Purkinje cell (primary cell): ENCODE measurements at places on chromosomes 7 and 10. TPM values are rescaled to one million over a fixed set of nuclear protein-coding genes. Genes with fewer than 3 reads are reported as not detected.

The LFNG gene
- polyA plus RNA-seq, result 0.20 and 0.35 TPM in 2 replicates

The FAM180A gene
- 0.42 TPM in 1 of 2 replicates, not detected in the other for polyA plus RNA-seq

The DPYSL4 gene
- polyA plus RNA-seq, result 2.8 and 3.8 TPM in 2 replicates

The PDZD8 gene
- polyA plus RNA-seq, result 25.8 and 32.3 TPM in 2 replicates

The NEUROD6 gene
- polyA plus RNA-seq, result 0.11 and 21.4 TPM in 2 replicates

The PAX4 gene
- polyA plus RNA-seq, result not detected in 2 replicates

The EBLN1 gene
- polyA plus RNA-seq, result not detected in 2 replicates

The DKK1 gene
- 1.2 TPM in 1 of 2 replicates, not detected in the other for polyA plus RNA-seq

The CLDN3 gene
- polyA plus RNA-seq, result not detected in 2 replicates

The VWDE gene
- 2.6 and 7.3 TPM in 2 replicates for polyA plus RNA-seq

The NODAL gene
- polyA plus RNA-seq, result 0.99 TPM in 1 of 2 replicates, not detected in the other

The OR2A1 gene
- polyA plus RNA-seq, result not detected in 2 replicates

The HOXA7 gene
- not detected in 2 replicates for polyA plus RNA-seq

The H2AZ2 gene
- polyA plus RNA-seq, result 30.1 and 32.7 TPM in 2 replicates

The ADAMTS14 gene
- polyA plus RNA-seq, result not detected in 2 replicates

The ARHGEF5 gene
- polyA plus RNA-seq, result not detected in 2 replicates

The NRCAM gene
- 522 and 550 TPM in 2 replicates for polyA plus RNA-seq

The CHAT gene
- polyA plus RNA-seq, result not detected in 2 replicates

The PKD2L1 gene
- polyA plus RNA-seq, result not detected in 2 replicates

The SP8 gene
- polyA plus RNA-seq, result not detected in 2 replicates

The VWC2 gene
- polyA plus RNA-seq, result 0.50 and 0.67 TPM in 2 replicates

The CPA4 gene
- polyA plus RNA-seq, result not detected in 2 replicates

The CTAGE4 gene
- polyA plus RNA-seq, result not detected in 2 replicates

The CALML5 gene
- not detected in 2 replicates for polyA plus RNA-seq

The MAT1A gene
- polyA plus RNA-seq, result not detected in 2 replicates

The CADPS2 gene
- polyA plus RNA-seq, result 17.2 and 23.2 TPM in 2 replicates

The SLC25A28 gene
- 24.0 and 39.0 TPM in 2 replicates for polyA plus RNA-seq

The LIPJ gene
- polyA plus RNA-seq, result not detected in 2 replicates

The CNPY1 gene
- 3.8 and 13.5 TPM in 2 replicates for polyA plus RNA-seq

The FBXO24 gene
- not detected in 2 replicates for polyA plus RNA-seq

The A1CF gene
- polyA plus RNA-seq, result 0.55 TPM in 1 of 2 replicates, not detected in the other

The CDK14 gene
- polyA plus RNA-seq, result 98.2 and 105 TPM in 2 replicates

The TAS2R4 gene
- 1.1 TPM in 1 of 2 replicates, not detected in the other for polyA plus RNA-seq

The ABLIM1 gene
- polyA plus RNA-seq, result 153 and 162 TPM in 2 replicates

The ACBD7 gene
- polyA plus RNA-seq, result 1.7 and 3.3 TPM in 2 replicates

The LIPM gene
- polyA plus RNA-seq, result not detected in 2 replicates

The KIAA1217 gene
- polyA plus RNA-seq, result 66.9 and 73.0 TPM in 2 replicates

The CEP55 gene
- polyA plus RNA-seq, result not detected in 2 replicates

The MICALL2 gene
- polyA plus RNA-seq, result 1.6 and 2.8 TPM in 2 replicates

The TFPI2 gene
- polyA plus RNA-seq, result not detected in 2 replicates

The NKX2-3 gene
- polyA plus RNA-seq, result not detected in 2 replicates

The ODAD2 gene
- polyA plus RNA-seq, result 3.0 TPM in 1 of 2 replicates, not detected in the other

The COL26A1 gene
- polyA plus RNA-seq, result 1.7 and 3.0 TPM in 2 replicates

The NXPH1 gene
- polyA plus RNA-seq, result 4.6 TPM in 1 of 2 replicates, not detected in the other

The CPA1 gene
- not detected in 2 replicates for polyA plus RNA-seq

The FOXI2 gene
- polyA plus RNA-seq, result not detected in 2 replicates

The ITPRID1 gene
- polyA plus RNA-seq, result 2.0 TPM in 1 of 2 replicates, not detected in the other

The STK17A gene
- polyA plus RNA-seq, result 8.9 and 26.2 TPM in 2 replicates

The TRPV6 gene
- polyA plus RNA-seq, result 2.3 TPM in 1 of 2 replicates, not detected in the other

The POLR2J2 gene
- 0.27 and 0.56 TPM in 2 replicates for polyA plus RNA-seq

The AFAP1L2 gene
- polyA plus RNA-seq, result 0.62 and 2.6 TPM in 2 replicates
